Stimulated activated CD4-positive, alpha-beta T cell treated with anti-CD3 and anti-CD28 coated beads, TNF-alpha, amount 100 ng/mL, for 1 hour (primary cell): ENCODE measurements at places on chromosomes 12 and 14.

DNA sequence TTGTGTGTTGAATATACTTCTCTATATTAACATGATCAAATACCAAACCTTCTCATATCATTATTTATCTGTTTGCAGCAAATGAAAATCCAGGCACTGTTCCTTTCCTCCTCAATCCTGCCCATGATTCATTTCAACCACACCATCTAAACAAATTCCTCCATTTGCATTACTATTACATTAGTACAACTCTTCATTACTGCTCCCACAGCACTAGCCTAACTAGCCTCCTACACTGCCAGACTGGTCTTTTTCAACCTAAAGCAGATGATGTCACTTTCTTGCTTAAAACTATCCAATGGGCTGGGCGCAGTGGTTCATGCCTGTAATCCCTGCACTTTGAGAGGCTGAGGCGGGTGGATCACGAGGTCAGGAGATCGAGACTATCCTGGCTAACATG lies 117.3 kb upstream of the MYF6 start:
- DNase-seq, result no peak

DNA sequence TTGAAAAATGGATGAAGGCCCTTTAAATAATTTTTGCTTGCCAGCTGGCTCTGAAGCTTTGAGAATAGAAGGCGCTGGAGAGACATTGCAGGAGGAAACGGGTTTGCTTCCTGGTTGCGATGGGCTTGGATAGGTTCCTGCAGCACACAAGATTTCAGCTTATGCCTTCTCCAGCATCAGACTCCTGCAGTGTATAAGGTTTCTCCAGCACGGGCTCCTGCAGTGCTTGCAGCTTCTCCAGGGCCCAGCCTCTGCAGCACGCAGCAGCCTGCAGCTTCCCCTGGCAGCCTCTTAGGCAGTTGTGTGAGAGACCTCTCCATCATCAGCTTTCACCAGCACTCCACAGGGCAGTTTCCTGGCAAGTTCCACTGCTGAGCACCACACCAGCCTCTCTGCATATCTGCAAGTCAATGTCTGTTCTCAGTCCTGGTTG lies 78.7 kb upstream of the ZDHHC17 start:
- no peak for DNase-seq

DNA sequence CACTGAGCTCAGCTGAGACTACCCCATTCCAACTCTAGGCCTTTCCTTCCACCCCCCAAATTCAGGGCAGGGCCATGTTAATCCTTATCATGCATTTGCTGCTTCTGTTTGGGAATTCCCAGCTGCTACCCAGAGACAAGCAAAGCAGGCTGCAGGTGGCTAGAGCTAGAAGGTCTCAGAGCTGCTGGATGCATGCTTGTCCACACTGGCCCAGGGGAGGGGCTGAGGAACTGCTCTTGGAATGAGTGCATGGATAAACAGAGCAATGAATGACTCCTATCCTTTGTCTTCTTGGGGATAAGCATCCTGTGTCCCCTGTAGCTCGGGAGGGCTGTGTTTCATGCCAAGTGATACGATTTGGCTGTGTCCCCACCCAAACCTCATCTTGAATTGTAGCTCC lies 136.8 kb upstream of the NOS1 start:
- no peak for DNase-seq

- no peak for DNase-seq
Measured at GRCh38 chr12:99110868-99111267, 465.8 kb downstream of the APAF1 start.

- DNase-seq, result no peak
Measured at GRCh38 chr12:83850531-83850930, 1062.1 kb downstream of the SLC6A15 start.

- no peak for DNase-seq
Measured at GRCh38 chr12:74535536-74535935, 2.1 kb upstream of the ATXN7L3B start.
